ENCODE measurements at places on chromosomes 12 and 14.

GRCh38 chr14:81452341-81453133, 52.4 kb upstream of the STON2 start:
- no peak for DNase-seq

- no peak for DNase-seq
Observed at GRCh38 chr12:50057896-50058670, 687 bp downstream of the ASIC1 start.

DNA sequence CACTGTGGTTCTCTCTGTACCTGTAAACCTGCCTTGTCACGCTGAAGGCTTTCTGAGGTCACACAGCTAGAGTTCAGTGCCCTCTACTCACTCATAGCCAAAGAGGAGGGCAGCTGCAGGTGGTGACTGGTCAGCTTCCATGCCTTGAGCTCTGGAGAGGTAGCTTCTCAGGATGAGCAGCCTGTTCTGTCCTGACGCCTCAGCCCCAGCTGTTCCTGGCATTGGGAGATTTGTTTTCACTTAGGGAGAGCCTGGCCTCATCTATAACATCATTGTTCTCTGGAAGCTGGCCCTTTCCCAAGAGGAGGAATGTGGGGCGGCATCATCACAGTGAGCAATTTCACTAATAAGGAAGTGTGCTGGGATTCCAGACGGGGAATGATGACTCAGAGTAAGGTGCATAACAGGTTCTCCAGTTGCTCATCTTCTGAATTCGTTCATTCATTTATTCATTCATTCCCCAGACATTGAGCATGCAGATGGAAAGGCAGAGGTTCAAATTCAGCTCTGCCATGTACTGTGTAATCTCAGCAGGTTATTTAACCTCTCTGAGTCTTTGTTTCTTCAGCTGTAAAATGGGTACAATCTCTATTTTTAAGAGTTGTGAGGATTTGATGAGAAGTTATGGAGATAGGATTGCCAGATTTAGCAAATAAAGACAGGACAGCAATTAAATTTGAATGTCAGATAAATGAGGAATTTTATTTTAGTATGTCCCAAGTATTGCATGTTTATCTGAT, 255.8 kb upstream of the CRY1 start:
- no peak for DNase-seq

DNA sequence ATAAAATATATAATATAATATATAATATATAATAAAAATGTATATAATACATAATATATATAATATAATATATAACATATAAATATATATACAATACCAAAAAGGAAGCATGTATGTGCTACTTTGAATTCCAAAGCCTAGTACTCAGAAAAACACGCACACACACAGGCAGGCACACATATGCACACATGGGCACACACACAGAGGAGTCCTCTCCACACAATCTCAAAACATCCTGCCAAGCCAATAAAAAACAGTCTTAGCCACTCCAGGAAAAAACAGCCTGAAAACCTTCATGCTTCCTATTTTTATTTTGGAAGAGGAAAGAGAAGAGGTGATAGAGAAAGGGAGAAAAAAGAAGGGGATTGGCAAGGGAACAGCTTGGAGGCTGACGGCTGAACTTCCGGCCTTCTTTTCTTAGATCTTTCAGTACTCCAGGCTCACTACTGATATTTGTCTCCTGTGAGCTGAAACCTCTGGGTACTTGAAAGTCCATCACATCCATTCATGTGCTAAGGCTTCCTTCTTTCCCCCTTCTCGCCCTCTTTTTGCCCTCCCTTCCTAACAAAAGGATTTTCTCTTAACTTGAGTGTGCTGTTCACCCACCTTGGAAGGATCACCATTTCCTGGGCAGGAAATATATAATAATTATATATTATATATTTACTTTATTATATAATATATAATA, 394.2 kb downstream of the NUAK1 start:
- no peak for DNase-seq

GRCh38 chr12:24760162-24760561, 188.7 kb downstream of the BCAT1 start:
- no peak for DNase-seq

DNA sequence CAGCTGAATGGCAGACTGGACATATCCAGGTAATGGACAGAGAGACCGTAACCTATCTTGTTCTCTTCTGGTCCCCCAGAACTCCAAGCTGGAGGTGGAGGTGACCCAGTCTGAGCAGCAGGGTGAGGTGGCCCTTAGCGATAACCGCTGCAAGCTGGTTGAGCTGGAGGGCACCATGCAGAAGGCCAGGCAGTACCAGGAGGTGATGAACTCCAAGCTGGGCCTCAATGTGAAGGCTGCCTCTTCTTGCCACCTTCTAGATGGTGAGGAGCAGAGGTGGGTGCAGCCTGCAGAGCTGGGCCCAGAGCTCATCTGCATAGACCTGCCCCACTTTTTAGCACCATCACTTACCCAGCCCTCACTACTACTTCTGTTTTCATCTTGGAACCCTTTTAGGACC, 7.2 kb upstream of the KRT86 start:
- DNase-seq: no peak

GRCh38 chr12:114167431-114167830, 201.3 kb upstream of the RBM19 start:
- no peak for DNase-seq

DNA sequence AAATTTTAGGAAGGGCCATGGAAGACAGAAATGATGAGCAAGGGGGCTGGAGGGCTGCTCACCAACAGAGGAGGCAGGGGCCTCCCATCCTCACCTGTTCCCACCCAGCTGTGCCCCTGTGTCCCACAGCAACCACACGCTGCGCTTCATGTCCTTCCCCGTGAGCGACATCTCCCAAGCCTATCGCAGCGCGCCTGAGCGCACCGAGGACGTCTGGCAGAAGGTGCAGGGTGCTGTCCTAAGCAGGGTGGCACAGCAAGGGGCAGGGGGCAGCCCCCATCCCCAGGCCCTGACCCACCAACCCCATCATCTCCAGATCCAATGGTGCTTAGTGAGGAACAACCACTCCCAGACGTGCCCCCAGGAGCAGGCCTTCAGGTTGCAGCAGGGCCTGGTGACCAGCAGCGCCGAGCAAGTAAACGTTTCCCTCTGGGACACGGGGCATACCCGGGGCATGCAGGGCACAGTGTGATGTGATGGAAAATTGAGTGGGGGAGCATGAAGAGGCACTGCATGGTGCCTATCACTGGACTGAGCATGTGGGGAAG, 8.1 kb downstream of the CARMIL3 start:
- DNase-seq: no peak

DNA sequence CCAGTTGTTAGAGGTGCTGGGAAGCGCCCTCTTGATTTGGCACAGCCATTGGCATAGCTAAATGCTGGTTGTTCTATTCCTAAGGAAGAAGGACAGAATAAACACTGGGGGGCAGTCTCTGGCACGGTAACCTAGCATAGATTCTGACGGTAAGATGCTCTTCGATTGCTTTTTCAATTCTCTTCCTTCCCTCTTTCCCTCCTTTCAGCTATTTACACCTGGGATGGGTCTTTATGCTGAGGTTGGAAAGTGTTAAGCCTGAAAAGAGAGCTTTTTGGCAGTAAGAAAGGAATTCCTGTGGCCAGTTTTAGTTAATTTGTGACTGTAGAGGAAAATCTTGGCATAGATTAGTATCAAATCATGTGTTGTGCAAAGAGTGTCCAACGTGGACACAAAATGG, 162.8 kb downstream of the SNAPC1 start:
- no peak for DNase-seq

Data from germinal center (tissue), 1 donor.